ENCODE measurements at places on chromosomes 4 and X.

DNA sequence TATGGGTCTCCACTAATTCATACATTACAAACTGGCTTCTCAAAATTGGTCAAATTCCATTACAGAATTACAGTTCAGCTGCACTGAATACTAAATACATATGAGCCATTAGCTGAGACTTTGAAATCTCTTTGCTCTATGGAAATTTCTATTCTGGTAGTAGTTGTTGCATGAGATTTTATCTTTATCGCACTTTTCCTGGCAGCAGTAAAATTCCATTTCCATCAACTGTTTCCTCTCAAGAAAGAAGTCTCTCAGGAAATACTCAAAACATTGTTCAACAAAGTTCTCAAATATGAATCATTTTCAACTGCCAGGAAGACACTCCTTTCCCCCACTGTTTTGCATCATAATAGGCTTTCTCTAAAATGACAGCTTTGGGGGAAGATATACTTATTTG, 51.3 kb downstream of the ATP11C start:
- no peak overlapping the region for H3K4me3 ChIP-seq
- DNase-seq: peak; percentile 90
- H3K36me3 ChIP-seq: no peaks in the 10 kb centered on the region
- H3K27ac ChIP-seq: peak overlapping the region; percentile 87
- H3K4me1 ChIP-seq: peaks cover 58% of the 10 kb centered on the region

- H3K4me3 ChIP-seq: no peak overlapping the region
- no peaks in the 10 kb centered on the region for H3K4me1 ChIP-seq
- no peak overlapping the region for H3K27ac ChIP-seq
These were observed 222.4 kb downstream of the ANTXR2 start for GRCh38 chr4:79850626-79851025.

DNA sequence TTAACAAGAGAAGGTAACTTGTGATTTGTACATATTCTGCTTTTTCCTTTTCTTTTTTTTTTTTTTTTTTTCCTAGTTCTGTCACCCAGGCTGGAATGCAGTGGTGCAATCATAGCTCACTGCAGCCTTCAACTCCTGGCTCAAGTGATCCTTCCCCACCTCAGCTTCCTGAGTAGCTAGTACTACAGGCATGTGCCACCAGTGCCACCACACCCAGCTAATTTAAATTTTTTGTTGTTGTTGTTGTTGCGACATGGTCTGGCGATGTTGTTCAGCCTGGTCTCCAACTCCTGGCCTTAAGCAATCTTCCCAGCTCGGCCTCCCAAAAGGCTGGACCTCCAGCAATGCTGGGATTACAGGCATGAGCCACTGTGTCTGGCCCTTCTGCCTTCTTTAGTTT, 1.5 kb upstream of the TACR3 start:
- H3K27ac ChIP-seq: no peak overlapping the region
- no peaks in the 10 kb centered on the region for H3K36me3 ChIP-seq
- no peaks in the 10 kb centered on the region for H3K4me1 ChIP-seq
- no peak overlapping the region for H3K4me3 ChIP-seq
- peaks cover 38% of the 10 kb centered on the region for H3K27me3 ChIP-seq
- no peak for DNase-seq

GRCh38 chr4:7388627-7389026, 46.1 kb downstream of the PSAPL1 start:
- no peak for DNase-seq
- no peak overlapping the region for H3K27ac ChIP-seq
- no peak overlapping the region for H3K4me3 ChIP-seq
- no peaks in the 10 kb centered on the region for H3K4me1 ChIP-seq
- no peaks in the 10 kb centered on the region for H3K36me3 ChIP-seq

- no peak within 1 kb of the TSS for H3K27ac ChIP-seq
- H3K4me3 ChIP-seq: peak within 1 kb of the TSS; percentile 40
- H3K4me1 ChIP-seq: peaks cover 11% of the 10 kb centered on the region
- no peaks in the 10 kb centered on the region for H3K36me3 ChIP-seq
- no peaks in the 10 kb centered on the region for H3K27me3 ChIP-seq
These were observed at the start of gene SYNPO2 for GRCh38 chr4:118888666-118889311. Gene SYNPO2, plus strand, starts transcription at chr4:118888854. Its CDS starts 183 bp downstream, at chr4:118889037.
